ENCODE measurements at places on chromosomes 12 and 14. TPM values are rescaled to one million over a fixed set of nuclear protein-coding genes. Genes with fewer than 3 reads are reported as not detected.

Gene CCDC196
- polyA plus RNA-seq, result not detected

Gene HVCN1
- polyA plus RNA-seq, result 7.7 TPM

Gene BDKRB2
- polyA plus RNA-seq, result 0.83 TPM

Gene TMCC3
- 8.4 TPM for polyA plus RNA-seq

Gene HAL
- not detected for polyA plus RNA-seq

Gene TSHR
- 0.31 TPM for polyA plus RNA-seq

Gene AACS
- 56.9 TPM for polyA plus RNA-seq

Gene TROAP
- polyA plus RNA-seq, result 49.2 TPM

Gene PIWIL1
- not detected for polyA plus RNA-seq

Gene CNTN1
- 19.5 TPM for polyA plus RNA-seq

Gene DNAH10
- polyA plus RNA-seq, result 0.75 TPM

Gene NFATC4
- 11.6 TPM for polyA plus RNA-seq

Gene RNASE7
- polyA plus RNA-seq, result not detected

All from brain (organoid and tissue), 16 donors.